A172 (cell line): ENCODE measurements at places on chromosomes 4 and X. TPM values are rescaled to one million over a fixed set of nuclear protein-coding genes. Genes with fewer than 3 reads are reported as not detected.

GRCh38 chr4:38832206-38832605 is 24.4 kb downstream of the TLR6 start:
- no peak for DNase-seq

The JADE1 gene
- 16.3 and 17.7 TPM in 2 replicates for total RNA-seq

GRCh38 chr4:18075823-18076433 is 54.4 kb upstream of the LCORL start:
- peak; percentile 55 for DNase-seq

- DNase-seq = no peak
Measured at GRCh38 chr4:176479767-176480166, 160.0 kb downstream of the SPCS3 start.

The HPSE gene
- 1.3 and 2.3 TPM in 2 replicates for total RNA-seq

The UGT2A1 gene
- total RNA-seq = not detected in 2 replicates
